ENCODE measurements at places on chromosomes 6 and 20. TPM values are rescaled to one million over a fixed set of nuclear protein-coding genes. Genes with fewer than 3 reads are reported as not detected.

- no peak for DNase-seq
Observed at GRCh38 chr6:129446272-129447197, 263.4 kb downstream of the ARHGAP18 start.

GRCh38 chr6:32885698-32886286 lies 31.8 kb downstream of the PSMB9 start:
- peak; percentile 87 for DNase-seq

DNA sequence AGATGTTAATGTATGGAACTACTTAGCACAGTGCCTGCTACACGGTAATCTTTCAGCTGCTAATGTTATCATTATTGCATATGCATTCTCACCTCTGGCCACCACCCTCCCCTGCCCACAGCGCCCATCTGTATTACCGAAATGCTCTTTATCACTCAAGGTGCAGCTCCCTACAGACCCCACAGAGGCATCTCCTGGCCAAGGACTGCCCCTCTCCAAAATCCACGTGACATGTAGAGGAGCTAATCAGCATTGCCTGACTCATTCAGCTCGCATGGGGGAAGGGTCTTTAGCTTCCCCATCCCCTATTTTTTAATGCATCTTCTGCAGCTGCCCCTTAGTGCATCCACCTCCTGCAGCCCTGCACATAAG lies 41.8 kb downstream of the SLC22A23 start:
- DNase-seq = no peak

The TP53TG5 gene
- not detected for total RNA-seq

DNA sequence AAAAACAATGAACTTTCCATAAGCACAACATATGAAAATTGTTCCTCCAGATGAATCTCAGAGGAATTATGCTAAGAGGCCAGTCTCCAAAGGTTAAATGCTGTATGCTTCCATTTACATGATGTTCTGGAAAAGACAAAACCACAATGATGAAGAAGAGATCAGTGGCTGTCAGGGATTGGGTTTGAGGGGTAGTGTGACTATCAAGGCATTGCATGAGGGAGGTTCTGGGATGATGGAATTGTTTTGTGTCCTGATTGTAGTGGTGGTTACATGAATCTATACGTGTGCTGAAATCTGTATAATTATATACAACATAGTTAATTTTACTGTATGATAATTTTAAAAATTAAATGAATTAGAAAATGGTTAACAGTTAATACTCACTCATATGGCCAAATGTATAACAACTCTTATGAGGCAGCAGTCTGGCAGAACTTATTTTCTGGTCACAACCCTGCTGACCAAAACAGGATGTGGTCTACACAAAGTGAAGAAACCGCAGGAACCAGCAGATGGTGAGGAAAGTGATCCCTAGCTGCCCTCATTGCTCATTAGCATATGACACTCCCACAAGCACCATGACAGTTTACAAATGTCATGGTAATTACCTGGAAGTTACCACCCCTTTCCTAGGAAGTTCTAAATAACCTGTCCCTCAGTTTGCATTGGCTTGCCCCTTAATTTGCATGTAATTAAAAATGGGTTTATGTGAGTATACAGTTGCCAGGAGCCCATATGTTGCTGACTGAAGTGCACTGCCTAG lies 31.9 kb downstream of the NSFL1C start:
- peak; percentile 70 for DNase-seq

DNA sequence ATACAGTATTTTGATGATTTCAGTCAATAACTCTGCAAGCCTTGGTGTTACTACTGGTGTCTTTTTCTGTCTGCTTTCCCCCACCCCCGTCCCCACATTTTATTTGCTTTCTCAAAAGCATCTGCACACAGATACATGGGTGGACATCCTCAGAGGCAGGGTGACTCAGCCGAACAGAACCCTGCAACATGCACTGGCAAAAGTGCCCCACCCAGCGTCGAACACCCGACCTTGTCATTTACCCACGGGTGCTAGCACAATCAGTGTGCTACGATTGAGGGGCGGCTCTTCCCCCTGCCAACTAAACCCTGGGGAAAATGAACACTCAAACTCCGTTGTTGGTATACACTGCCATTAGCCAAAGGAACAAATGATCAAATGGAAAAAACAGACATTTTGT lies 115.9 kb upstream of the NAA20 start:
- DNase-seq = no peak

GRCh38 chr6:129996387-129996786 lies 22.0 kb upstream of the L3MBTL3 start:
- peak; percentile 19 for DNase-seq

- DNase-seq = peak; percentile 71
Observed at GRCh38 chr6:165231581-165232561, 77.5 kb downstream of the C6orf118 start.

The MYL9 gene
- total RNA-seq = 50.0 TPM

GRCh38 chr20:32189691-32190615 lies 17.6 kb downstream of the PLAGL2 start:
- peak; percentile 29 for DNase-seq

GRCh38 chr6:46895930-46896329 lies 25.8 kb downstream of the ADGRF5 start:
- DNase-seq = no peak

The TAF11 gene
- total RNA-seq = 19.3 TPM

GRCh38 chr6:42781546-42781795 lies 381 bp upstream of the BICRAL start:
- peak; percentile 42 for DNase-seq

- peak; percentile 17 for DNase-seq
Observed at GRCh38 chr6:128112494-128112893, 211.6 kb upstream of the THEMIS start.

DNA sequence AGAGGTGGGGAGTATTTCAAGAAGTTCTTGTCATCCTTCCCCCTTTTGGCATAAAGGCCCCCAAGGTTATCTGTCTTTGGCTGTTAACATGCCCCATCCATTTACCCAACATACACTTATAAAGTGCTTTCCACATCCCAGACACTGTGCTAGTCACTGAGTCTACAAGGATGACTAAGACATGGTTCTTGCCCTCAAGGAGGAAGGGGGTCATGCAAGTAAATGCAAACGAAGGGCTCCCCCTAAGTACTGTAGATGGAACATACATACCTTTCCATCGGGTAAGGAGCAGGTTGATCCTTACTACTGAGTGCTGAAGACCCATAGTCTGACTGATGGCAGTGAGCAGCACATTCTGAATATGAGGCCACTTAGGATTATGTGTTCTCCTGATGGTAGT lies 38.3 kb downstream of the HECA start:
- no peak for DNase-seq

- DNase-seq = no peak
Observed at GRCh38 chr6:140475086-140475485, 1100.6 kb upstream of the CITED2 start.

DNA sequence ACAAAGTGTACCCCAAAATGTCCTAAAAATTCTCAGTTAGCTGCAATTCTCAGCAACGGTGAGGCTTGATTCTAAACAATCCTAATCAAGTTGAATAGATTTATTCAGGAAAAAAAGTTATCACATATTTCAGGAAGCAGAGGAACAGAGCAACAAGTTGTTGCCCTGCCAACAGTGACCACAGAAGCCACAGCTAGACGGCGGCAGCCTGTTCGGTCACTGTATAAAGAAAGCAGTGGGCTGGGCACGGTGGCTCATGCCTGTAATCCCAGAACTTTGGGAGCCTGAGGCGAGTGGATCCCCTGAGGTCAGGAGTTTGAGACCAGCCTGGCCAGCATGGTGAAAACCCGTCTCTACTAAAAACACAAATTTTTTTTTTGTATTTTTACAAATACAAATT lies 171.2 kb upstream of the BMP5 start:
- no peak for DNase-seq

GRCh38 chr20:40697541-40697940 lies 8.5 kb upstream of the MAFB start:
- DNase-seq = no peak
